Activated T-cell treated with anti-CD3 and anti-CD28 coated beads, Interleukin-2, amount 50 U/mL, for 1 hour (primary cell): ENCODE measurements at places on chromosomes 5 and 9.

- DNase-seq, result no peak
These were observed 36.3 kb upstream of the CDKN2AIPNL start for GRCh38 chr5:134447815-134448520.

GRCh38 chr9:100027543-100027942, 71.3 kb downstream of the ERP44 start:
- no peak for DNase-seq

- DNase-seq, result no peak
These were observed 33.9 kb upstream of the MAN2A1 start for GRCh38 chr5:109655841-109656240.

DNA sequence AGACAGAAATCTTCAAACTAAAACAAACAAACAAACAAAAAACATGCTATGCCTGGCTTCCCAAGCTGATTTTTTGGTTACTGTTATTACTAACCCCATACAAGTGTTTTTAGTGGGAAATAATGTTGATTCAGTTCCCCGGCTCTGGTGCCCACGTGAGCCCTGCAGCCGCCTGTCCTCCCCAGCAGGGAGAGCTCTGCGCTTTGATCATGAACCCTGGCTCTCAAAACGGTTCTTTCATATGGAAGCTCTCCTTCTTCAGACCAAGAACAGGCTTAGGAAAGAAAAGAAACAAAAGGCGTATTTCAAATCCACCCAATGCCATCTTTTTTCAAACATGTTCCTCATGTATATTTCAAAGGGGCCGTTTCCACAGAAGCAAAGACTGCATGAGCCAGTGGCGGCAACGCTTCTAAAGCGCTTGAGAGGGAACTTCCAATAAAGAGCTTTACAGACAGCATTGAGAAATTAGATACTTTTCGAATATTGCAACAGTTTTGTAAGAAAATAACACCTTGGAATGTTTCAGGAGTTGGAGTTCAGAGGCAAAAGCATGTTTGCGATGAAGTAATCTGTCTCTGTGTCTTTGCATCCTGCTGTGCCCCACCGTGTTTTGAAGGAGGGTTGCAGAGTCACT, 74.8 kb downstream of the ICE1 start:
- no peak for DNase-seq

GRCh38 chr9:127792417-127793031, 6.7 kb downstream of the CDK9 start:
- DNase-seq, result no peak

DNA sequence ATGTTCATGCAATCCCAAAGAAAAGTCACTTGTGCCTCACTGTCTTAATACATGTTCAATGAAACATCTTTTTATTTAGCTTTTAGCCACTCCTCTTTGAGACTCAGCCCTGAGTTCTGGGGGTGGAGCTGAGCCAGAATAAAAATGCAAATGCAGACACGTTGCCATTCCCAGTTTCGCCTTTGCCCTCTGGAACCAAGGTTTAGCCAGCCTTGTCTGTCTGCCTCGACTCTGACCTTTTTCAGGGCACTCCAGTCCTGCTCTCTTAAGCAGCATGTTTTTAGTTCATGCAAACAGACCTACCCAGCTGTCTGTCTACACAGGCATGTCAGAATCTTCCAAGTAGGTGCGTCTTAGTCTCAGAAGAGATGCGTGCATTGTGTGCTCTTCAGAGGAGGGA, 82.2 kb upstream of the RANBP3L start:
- no peak for DNase-seq

DNA sequence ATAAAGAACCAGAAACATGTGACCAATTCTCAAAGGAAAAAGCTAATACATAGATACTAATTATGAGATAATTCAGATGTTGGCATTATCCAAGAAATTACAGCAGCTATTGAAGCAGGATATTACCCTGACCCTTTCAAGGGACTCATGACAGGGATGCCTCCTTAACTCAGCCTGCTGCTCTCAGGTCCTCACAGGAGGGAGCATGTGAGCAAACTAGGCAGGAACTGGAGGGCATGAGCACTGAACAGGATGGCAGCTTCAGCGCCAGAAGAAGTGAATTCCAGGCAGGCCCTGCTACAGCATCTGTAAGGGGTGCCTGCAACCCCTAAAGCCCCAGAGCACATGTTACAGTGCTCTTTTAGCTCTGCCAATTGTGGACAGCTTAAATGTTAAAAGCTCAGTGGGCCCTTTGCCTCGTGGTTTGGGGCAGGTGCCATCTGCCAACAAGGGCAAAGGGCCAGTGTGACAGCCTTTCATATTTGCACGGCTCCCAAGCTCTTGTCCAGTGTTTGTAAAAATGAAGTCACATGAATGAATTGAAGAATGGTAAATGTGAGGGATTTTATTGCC, 464.7 kb upstream of the COX7C start:
- DNase-seq, result no peak

- DNase-seq, result no peak
These were observed 141.7 kb downstream of the SYK start for GRCh38 chr9:90943341-90943740.

DNA sequence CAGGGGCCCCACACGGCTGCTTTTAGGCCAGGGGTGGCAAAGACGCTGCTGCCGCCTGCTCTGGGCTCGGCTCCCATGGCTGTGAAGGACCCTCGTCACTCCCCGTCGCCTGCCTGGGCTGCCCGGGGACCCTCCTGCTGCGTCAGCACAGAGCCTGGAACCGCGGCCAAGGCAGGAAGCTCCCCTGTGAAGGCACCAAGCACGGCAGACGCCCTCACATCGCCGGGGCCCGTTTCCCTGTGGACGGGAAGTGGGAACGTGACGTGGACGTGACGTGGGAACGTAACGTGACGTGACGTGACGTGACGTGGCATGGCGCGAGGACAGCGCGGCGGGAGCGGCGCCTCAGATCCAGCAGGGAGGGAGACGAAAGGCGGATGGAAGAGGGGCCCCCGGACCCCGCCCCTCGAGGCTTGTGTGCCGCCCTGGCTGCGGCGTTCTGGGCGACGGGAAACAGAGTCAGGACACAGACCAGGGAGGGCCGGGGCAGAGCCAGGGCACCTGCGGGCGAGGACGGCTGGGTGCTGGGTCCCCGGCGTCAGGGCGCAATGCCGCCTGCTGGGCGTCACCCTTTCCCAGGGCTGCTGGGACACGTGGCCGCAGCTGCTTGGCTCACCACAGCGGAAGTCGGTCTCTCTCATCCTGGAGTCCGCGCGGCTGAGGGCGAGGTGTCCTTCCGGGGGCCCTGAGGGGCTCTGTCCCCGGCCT, 53.1 kb downstream of the MRPL36 start:
- no peak for DNase-seq

- no peak for DNase-seq
These were observed 150.6 kb downstream of the PRR16 start for GRCh38 chr5:120614531-120615180.

DNA sequence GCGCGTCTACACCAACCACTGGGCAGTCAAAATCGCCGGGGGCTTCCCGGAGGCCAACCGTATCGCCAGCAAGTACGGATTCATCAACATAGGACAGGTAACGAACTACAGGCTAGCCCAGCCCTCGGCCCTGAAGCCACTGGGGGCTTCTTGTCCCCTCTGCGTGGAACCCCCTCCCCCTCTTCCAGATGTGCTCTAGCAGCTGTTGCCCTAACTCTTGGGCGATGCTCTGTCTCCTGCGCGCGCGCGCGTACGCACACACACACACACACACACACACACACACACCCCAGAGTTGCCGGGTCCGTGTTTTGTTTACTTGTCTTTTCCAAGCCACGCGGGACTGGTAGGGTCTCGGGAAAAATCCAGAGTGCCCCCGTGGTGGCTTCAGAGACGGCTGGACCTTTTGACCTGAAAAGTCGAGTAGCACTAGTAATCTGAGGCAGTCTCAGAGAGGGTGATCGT, 836 bp downstream of the PCSK5 start:
- DNase-seq, result peak; percentile 50

GRCh38 chr5:74552101-74552500, 88.4 kb downstream of the ENC1 start:
- no peak for DNase-seq

DNA sequence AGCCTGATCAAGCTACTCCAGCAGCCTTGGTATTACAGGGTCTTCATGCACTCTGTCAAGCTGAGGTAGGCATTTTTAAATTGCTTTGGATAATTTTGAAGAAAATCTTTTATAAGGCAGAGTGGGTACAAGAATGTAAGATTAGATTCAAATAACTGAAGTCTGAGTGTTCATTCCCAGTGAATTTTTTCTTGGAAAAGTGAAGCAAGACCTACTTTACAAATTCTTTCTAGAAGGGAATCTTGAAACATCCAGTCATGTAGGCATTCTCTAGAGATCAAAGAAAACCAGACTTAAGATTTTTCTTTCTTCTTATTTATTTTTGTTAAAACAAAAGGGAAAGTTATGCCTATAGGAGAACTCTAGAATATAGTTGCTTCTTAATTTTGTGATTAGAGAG, 139.0 kb downstream of the FOCAD start:
- no peak for DNase-seq

GRCh38 chr9:106383072-106383471, 479.9 kb upstream of the ZNF462 start:
- no peak for DNase-seq

DNA sequence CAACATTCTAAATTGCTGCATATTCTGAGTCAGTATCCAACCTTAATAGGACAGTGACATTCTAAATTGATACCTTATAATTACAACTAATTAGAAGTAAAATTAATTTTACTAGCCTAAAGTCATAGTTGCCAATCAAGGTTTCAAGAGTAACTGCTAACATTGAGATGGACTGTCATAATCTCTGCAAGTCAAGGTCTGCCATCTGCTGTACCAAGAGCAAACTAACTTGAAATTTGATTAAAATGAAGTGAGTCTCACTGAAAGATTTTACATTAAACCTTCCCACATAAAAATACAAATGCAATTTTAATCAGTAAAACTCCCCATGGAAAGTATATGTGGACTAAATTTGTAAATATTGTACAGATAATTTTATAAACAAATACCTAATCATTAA, 235.3 kb downstream of the PRDM9 start:
- DNase-seq, result no peak

- no peak for DNase-seq
These were observed 87.1 kb downstream of the OSTF1 start for GRCh38 chr9:75175395-75175794.
